Activated CD8-positive, alpha-beta memory T cell treated with anti-CD3 and anti-CD28 coated beads for 24 hours (primary cell): ENCODE measurements at places on chromosomes 4 and X.

DNA sequence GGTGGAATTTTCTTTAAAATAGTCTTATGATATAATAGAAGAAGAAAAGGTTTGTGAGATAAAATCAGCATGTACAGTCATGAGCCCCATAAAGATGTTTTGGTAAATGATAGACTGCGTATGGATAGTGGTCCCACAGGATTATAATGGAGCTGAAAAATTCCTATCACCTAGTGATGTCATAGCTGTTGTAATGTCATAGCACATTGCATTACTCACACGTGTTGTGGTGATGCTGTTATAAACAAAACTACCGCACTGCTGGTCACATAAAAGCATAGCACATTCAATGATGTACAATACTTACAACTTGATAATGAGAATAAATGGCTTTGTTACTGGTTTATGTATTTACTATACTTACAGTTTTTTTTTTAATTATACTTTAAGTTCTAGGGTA lies 715.2 kb upstream of the HTR2C start:
- no peak for DNase-seq

DNA sequence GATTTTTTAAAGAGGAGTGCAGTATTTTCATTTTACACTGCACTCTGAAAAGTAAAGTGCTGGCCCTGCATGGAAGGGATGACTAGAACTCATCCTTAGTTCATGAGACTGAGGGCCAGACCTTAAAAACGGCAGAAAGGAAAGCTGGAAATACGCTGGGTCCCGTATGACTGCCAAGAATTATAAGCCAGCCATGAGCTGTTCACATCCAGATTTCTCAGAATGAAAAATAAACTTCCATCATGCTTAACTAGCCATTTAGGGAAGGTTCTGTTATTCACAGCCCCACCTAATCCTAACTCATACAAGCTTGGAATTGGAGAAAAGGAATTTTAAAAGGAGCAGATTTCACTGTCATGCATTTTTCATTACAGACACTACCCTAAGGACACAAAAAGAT lies 894.4 kb downstream of the FAT4 start:
- DNase-seq, result no peak

- peak; percentile 51 for DNase-seq
Measured at GRCh38 chrX:1524874-1525582, 12.0 kb downstream of the P2RY8 start.

- DNase-seq, result no peak
Measured at GRCh38 chr4:3451956-3452355, 10.2 kb downstream of the HGFAC start.

DNA sequence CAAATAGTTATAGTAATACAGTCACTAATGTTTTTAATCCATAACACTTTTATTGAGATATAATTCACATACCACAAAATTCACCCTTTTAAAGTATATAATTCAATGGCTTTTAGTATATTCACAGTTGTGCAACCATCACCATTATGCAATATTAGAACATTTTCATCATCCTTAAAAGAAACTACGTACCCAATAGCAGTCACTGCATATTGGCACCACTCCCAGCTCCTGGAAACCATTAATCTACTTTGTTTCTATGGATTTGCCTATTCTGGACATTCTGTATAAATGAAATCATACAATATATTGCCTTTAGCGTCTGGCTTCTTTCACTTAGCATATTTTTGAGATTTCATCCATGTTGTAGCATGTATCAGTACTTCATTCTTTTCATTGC lies 99.3 kb downstream of the AMMECR1 start:
- DNase-seq, result no peak

GRCh38 chr4:7768736-7769135 lies 170.9 kb downstream of the AFAP1 start:
- DNase-seq, result no peak
